Activated T-helper 2 cell treated with anti-CD3 and anti-CD28 coated beads, Interferon-gamma antibody, Interleukin-2, Interleukin-4, amounts not matched to agents 10 μg/mL and 5 μg/mL and 100 μg/mL, durations not matched to agents 14 hours and 24 hours and 36 hours (primary cell): ENCODE measurements at places on chromosomes 11 and 22. TPM values are rescaled to one million over a fixed set of nuclear protein-coding genes. Genes with fewer than 3 reads are reported as not detected.

The OR52J3 gene
- not detected in 2 replicates for total RNA-seq

The CLMP gene
- 0.05 and 0.11 TPM in 2 replicates for total RNA-seq

The TMPRSS4 gene
- not detected in 2 replicates for total RNA-seq

The KDM4E gene
- not detected in 2 replicates for total RNA-seq

The PTDSS2 gene
- 32.1 and 34.4 TPM in 2 replicates for total RNA-seq

The SCUBE1 gene
- not detected in 2 replicates for total RNA-seq

The ANKK1 gene
- 0.11 TPM in 1 of 2 replicates, not detected in the other for total RNA-seq

The CSF2RB gene
- 4.6 and 4.9 TPM in 2 replicates for total RNA-seq

The CRACR2B gene
- 4.9 and 5.1 TPM in 2 replicates for total RNA-seq

The MUC5B gene
- not detected in 2 replicates for total RNA-seq
